ENCODE measurements at places on chromosomes 2 and 18.
A peak's percentile ranks its signal among the peaks of the same experiment; 100 is the strongest.

DNA sequence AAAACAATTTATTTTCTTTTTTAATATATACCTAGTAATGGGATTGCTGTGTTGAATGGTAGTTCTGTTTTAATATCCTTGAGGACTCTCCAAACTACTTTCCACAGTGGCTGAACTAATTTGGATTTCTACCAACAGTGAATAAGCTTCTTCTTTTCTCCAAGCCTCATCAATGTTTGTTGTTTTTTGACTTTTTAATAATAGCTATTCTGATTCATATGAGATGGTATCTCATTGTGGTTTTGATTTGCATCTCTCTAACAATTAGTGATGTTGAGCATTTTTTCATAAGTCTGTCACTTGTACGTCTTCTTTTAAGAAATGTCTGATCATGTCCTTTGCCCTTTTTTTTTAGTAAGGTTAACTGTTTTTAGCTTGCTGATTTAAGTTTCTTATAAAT lies 863.3 kb downstream of the CNTNAP5 start:
- DNase-seq, result no peak

GRCh38 chr2:204977914-204978313 lies 432.6 kb downstream of the PARD3B start:
- no peak for DNase-seq

GRCh38 chr2:203750346-203751068 lies 44.1 kb downstream of the CD28 start:
- no peak for DNase-seq

DNA sequence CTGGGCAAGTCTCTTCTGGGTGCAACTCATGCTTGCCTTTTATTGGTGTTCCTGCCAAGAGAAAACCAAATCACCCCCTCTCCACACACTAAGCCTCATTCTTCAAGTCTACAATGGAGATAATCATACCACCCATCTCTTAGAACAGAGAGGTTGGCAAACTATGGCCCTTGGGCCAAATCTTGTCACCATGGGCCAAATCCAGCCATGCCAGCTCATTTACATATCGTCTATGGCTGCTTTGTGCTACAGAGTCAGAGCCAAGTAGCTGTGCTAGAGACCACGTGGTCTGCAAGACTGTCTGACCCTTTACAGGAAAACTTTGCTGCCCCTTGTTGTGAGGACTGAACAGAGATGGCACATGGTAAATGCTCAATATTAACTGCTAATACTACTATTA lies 270.3 kb upstream of the PARD3B start:
- no peak for DNase-seq

- no peak for DNase-seq
Observed at GRCh38 chr2:48284621-48285212, 245.2 kb upstream of the STON1 start.

DNA sequence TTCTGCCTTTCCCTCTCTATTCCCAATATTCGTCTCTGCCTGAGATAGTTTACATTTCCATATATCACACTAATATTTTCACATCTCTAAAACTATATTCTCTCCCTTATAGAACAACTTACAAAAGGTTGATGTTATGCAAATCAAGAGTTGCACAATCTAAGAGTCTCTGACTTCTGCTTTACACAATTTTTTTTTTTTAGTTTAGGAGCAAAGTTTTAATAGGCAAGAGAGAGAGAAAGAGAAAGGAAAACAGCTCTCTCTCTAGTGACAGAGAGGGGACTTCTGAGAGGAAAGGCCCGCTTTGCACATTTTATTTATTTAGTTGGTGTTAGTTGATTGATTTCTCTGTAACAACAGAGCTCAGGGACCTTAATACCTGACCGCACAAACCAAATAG lies 380.2 kb downstream of the TXNL1 start:
- DNase-seq, result no peak

GRCh38 chr2:78644854-78645253 lies 380.6 kb upstream of the REG3G start:
- DNase-seq, result no peak

DNA sequence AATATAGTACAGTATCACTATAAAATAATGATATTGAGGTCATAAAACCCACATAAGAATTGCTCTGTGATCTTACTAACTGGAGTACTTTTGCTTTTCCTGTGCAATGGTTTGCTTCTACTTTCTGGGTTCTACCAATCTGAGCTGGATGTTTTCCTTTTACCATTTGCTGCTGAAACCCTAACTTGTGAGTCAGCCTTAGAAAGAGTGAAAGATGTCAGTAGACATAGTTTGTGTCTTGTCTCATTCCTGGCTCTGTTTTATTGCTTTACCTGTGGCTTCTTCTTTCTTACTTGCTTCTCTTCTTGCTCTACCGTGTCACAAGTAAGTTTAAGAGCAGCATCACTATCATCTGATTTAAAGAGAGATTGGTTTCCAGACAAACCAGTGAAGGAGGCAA lies 61.0 kb downstream of the MBD2 start:
- no peak for DNase-seq

GRCh38 chr2:172968061-172968469 lies 107.6 kb upstream of the MAP3K20 start:
- DNase-seq, result no peak

- DNase-seq, result no peak
Observed at GRCh38 chr2:86280191-86280667, 57.2 kb downstream of the REEP1 start.

DNA sequence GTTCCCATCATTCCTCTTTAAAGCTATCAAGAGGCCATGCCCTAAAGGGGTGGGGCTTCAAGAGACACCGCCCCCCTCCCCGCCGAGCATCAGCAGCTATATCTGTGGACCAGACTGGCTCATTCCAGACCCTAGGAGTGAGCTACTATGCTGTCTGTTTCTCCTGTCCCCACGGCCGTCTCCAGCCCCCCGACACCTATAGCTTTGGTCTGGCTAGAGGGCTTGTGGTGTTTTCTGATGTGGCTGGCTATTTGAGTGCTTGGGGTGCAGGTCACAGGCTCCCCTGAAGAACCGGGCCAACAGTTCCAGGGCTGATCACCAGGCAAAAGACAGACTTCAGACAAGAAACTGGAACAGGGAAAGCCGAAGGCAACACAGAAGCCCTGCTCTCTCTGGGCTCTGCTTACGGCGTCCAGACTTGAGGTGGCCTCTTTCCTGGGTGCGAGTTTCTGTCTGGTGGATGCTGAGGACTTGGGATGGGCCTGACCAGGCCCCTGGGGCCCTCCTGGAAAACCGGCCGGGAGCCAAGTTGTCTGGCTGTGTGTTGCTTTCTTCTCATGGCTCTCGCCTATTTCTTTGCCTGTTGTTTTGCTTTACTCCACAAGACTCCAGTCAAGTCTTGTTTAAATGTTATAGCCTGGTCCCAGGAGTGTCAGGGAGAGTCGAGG lies 83.6 kb downstream of the KLHL29 start:
- DNase-seq, result no peak

GRCh38 chr18:62715759-62716615 lies 646 bp downstream of the PHLPP1 start:
- no peak for DNase-seq

DNA sequence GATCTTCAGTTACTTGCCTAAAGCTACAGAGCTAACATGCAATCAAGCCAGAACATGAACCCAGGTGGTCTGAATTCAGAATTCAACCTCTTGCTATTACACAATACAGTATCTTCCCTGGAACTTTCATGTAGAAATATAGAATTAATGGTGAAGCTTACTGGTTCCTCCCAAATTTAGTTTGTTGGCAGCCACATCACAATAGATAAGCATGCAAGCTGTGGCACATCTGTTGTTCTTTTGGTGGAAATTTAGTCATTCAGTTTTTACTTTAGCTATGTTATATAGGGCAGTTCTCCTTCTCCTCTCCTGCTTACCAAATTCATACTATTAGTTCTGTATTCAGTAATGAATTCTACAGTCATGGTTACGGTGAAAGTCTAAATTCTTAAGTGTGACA lies 101.0 kb upstream of the RNF152 start:
- DNase-seq, result no peak

- DNase-seq, result no peak
Observed at GRCh38 chr2:20037660-20038059, 13.8 kb downstream of the LAPTM4A start.

GRCh38 chr18:10225300-10225699 lies 229.1 kb upstream of the APCDD1 start:
- no peak for DNase-seq

DNA sequence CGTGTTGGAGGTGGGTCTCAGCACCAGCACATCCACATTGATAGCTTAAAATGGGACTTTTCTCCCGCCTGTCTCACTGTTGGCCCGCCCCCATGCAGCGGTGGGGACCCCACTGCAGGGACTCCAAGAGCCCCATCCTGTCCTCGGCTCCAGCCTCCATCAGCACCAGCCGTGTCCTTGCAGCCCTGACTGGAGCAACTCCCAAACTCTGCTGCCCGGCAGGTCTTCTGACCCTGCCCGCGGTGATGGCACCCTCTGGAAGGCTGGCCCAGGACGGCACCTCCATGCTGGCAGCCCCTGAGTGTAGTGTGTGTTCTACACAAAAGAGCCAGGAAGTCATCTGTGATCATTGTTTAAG lies 41.6 kb upstream of the KCNG2 start:
- DNase-seq, result no peak

GRCh38 chr2:221211653-221212052 lies 360.5 kb downstream of the EPHA4 start:
- DNase-seq, result no peak

GRCh38 chr2:189131991-189132390 lies 47.6 kb downstream of the COL5A2 start:
- DNase-seq, result no peak

- DNase-seq, result no peak
Observed at GRCh38 chr2:211875488-211875887, 663.1 kb downstream of the ERBB4 start.

DNA sequence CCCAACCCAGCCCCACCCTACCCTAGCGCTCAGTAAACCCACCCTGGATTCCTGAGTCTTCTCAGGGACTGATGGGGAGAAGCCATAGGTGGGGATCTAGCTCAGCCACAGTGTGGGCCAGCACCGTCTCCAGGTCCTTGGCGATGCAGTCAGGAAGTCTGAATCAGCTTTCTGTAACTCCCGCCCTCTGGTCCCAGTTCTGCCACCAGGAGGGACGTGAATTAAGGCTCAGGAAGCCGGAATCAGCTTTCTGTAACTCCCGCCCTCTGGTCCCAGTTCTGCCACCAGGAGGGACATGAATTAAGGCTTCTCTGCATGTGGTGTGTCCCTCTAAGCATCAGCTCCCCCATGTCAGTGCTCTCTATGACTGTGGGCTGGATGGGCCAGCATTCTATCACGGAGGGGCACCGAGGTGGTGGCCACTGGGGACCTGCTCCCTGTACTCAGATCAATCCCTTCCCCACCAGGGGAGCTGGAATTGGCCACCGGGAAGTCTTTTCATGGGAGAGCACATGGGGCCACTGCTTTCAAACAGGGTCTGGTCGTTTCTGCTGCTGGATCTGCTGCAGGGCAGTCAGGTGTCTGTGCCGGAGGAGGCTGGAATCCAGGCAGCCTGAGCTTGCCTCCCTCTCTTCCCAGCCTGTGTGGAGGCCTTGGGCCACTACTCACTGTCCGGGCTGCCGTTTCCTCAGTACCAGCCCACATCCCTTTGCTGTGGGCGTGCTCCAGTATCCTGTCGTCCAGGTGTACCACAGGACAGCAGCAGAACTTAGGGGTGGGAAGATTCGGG lies 24.7 kb downstream of the ASB18 start:
- DNase-seq, result no peak

- no peak for DNase-seq
Observed at GRCh38 chr18:57559314-57559713, 27.2 kb downstream of the FECH start.

GRCh38 chr2:189327879-189328847 lies 113.1 kb upstream of the WDR75 start:
- no peak for DNase-seq

- no peak for DNase-seq
Observed at GRCh38 chr2:225670111-225670974, 270.8 kb downstream of the NYAP2 start.

DNA sequence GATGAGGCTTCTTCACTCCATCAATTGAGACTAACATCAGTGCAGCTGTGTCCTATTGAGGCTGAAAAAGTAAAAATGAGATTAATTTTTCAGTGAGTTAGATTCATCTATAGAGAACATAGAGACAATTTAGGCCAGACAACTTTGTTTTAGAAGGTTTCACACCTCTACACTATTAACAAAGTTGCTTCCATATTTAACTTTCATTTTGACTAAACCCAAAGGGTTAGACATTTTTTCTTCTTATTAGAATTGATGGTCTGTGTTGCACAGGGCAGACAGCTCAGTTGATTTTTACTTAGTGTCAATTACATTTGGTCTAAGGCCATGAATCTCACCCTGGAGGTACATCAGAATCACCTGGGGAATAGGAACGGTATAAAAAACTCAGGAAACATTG lies 130.2 kb upstream of the NXPH2 start:
- no peak for DNase-seq

DNA sequence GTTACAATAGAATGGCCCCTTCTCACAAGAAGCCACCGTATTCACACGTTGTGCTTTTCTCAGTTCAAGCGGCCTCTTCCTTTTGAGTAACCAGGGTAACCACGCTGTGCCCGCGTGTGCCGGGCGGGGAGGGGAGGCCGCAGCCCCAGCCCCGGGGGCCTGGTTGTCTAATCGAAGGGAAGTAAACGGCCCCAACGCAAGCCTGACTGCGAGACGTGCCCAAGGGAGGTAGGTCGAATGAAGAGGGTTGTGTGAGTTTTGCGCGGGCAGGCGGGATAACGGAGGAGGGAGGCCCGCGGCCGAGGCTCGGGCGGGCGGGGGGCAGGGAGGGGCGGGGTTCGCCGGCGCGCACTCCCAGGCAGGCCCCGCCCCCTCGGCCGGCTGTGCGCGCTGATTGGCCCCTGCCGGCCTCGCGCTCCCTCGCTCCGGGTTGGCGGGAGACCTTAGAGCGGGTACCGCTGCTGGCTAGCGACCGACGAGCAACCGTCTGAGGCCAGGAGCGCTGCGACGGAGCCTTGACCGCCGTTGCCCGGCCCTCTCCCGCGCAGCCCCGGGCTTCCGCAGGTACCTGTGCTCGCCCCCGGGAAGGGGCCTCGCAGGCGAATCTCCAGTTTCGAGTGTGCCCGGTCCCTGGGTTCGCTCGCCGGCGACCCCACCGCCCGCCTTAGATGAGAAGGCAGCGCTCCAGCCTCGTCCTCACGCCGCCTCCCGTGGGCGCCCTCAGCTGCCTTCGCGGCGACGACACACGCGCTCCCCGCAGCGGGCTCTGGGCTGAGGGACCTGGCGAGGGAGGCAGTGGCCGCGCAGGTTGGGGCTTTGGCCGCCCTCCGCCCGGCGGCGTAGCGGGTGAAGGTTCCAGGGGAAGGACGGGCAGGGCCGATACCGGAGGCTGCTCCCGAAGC lies at the start of gene SPDYA:
Gene SPDYA (plus strand): TSS at position 451 of the 902 bp plus-strand sequence. CDS start 5,181 bp downstream, outside the sequence.
- peak; percentile 28 for DNase-seq

DNA sequence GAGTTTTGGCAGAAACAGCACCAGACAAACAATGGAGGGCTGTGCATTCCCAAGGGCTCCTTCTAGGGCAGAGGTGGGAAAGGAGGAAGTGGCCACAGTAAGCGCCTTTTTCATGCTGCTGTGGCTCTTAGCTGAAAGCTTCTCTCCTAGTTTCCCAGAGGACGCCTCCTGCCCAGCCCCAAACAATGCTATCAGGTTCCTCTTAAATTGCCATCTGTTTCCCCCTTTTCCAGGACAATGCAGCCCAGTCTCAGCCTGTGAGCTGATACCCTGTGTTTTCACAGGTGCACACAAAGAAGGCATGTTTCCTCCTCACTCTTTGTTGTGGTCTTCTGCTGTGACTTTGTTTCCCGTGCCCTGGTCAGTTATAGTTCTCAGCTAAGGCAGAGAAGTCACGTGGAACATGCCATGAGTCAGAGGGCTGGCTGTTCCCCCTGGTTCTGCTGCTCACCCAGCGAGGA lies 5.4 kb upstream of the FAM124B start:
- DNase-seq, result no peak

- no peak for DNase-seq
Observed at GRCh38 chr2:179440642-179441251, 176.1 kb upstream of the SESTD1 start.

- DNase-seq, result no peak
Observed at GRCh38 chr2:102141970-102142828, at the start of gene IL1R1. Gene IL1R1 (plus strand): TSS chr2:102142746. CDS start chr2:102157725, 14,979 bp downstream.

Data from SIG-M5 (cell line).